Thoracic aorta endothelial cell (primary cell): ENCODE measurements at places on chromosomes 12 and 14. TPM values are rescaled to one million over a fixed set of nuclear protein-coding genes. Genes with fewer than 3 reads are reported as not detected.

The SLC7A8 gene
- 1.1 and 2.4 TPM in 2 replicates for total RNA-seq

The SYT1 gene
- 0.27 and 1.1 TPM in 2 replicates for total RNA-seq

The ISM2 gene
- not detected in 2 replicates for total RNA-seq

The SLCO1A2 gene
- total RNA-seq = under 0.01 TPM in 1 of 2 replicates, not detected in the other

The LRTM2 gene
- total RNA-seq = not detected in 2 replicates

The ACSM4 gene
- not detected in 2 replicates for total RNA-seq

The GALNT9 gene
- total RNA-seq = 0.40 TPM in 1 of 2 replicates, not detected in the other

The SERPINA5 gene
- 0.53 TPM in 1 of 2 replicates, not detected in the other for total RNA-seq

The HOXC4 gene
- not detected in 2 replicates for total RNA-seq

The STXBP6 gene
- 0.14 TPM in 1 of 2 replicates, not detected in the other for total RNA-seq

The TAS2R43 gene
- 10.2 TPM in 1 of 2 replicates, not detected in the other for total RNA-seq

The PLEKHG7 gene
- total RNA-seq = not detected in 2 replicates

The SALL2 gene
- total RNA-seq = 1.9 and 3.4 TPM in 2 replicates

The ITGB7 gene
- total RNA-seq = not detected in 2 replicates

The KRT80 gene
- total RNA-seq = 7.2 and 9.5 TPM in 2 replicates

The P2RX4 gene
- total RNA-seq = 31.6 and 38.7 TPM in 2 replicates

The ERO1A gene
- 128 and 138 TPM in 2 replicates for total RNA-seq

The KRT73 gene
- total RNA-seq = not detected in 2 replicates

The FAM181A gene
- not detected in 2 replicates for total RNA-seq

The ABHD12B gene
- total RNA-seq = not detected in 2 replicates

The SIX6 gene
- total RNA-seq = not detected in 2 replicates

The SUPT16H gene
- 115 and 125 TPM in 2 replicates for total RNA-seq

The APEX1 gene
- 83.8 and 85.9 TPM in 2 replicates for total RNA-seq

The LMNTD1 gene
- not detected in 2 replicates for total RNA-seq

The SLC5A8 gene
- not detected in 2 replicates for total RNA-seq

The EID3 gene
- total RNA-seq = 35.5 and 38.6 TPM in 2 replicates

The PTPRR gene
- 0.86 and 2.1 TPM in 2 replicates for total RNA-seq

The SLC38A4 gene
- under 0.01 and 0.07 TPM in 2 replicates for total RNA-seq

The KCNMB4 gene
- 1.8 and 1.9 TPM in 2 replicates for total RNA-seq

The CCDC196 gene
- not detected in 2 replicates for total RNA-seq

The MYF5 gene
- not detected in 2 replicates for total RNA-seq

The MYF6 gene
- 0.13 TPM in 1 of 2 replicates, not detected in the other for total RNA-seq

The COCH gene
- total RNA-seq = 0.57 and 1.3 TPM in 2 replicates

The LRFN5 gene
- total RNA-seq = 0.07 and 0.13 TPM in 2 replicates

The SIX4 gene
- total RNA-seq = 4.2 and 4.3 TPM in 2 replicates

The TCL1B gene
- not detected in 2 replicates for total RNA-seq

The TSPAN8 gene
- total RNA-seq = 0.22 and 0.80 TPM in 2 replicates

The RDH11 gene
- total RNA-seq = 104 and 139 TPM in 2 replicates

The PPP1CC gene
- total RNA-seq = 244 and 285 TPM in 2 replicates

The NXPH4 gene
- 0.13 and 0.14 TPM in 2 replicates for total RNA-seq

The ALDH2 gene
- total RNA-seq = 32.4 and 47.1 TPM in 2 replicates

The GPR84 gene
- total RNA-seq = not detected in 2 replicates

The CPNE6 gene
- not detected in 2 replicates for total RNA-seq

The KRT5 gene
- total RNA-seq = not detected in 2 replicates

The A2ML1 gene
- not detected in 2 replicates for total RNA-seq

The TAS2R8 gene
- not detected in 2 replicates for total RNA-seq

The P2RX7 gene
- 3.2 and 3.6 TPM in 2 replicates for total RNA-seq

The CLEC4A gene
- 0.14 TPM in 1 of 2 replicates, not detected in the other for total RNA-seq

The KRT82 gene
- not detected in 2 replicates for total RNA-seq

The CYP46A1 gene
- under 0.01 and 0.14 TPM in 2 replicates for total RNA-seq

The CLEC1B gene
- total RNA-seq = not detected in 2 replicates

The ZFYVE26 gene
- 26.2 and 34.2 TPM in 2 replicates for total RNA-seq

The ANKS1B gene
- total RNA-seq = 0.43 and 1.1 TPM in 2 replicates

The LRIG3 gene
- total RNA-seq = 94.5 and 164 TPM in 2 replicates
